ENCODE measurements at places on chromosomes 3 and 15. TPM values are rescaled to one million over a fixed set of nuclear protein-coding genes. Genes with fewer than 3 reads are reported as not detected.

SNX22 gene
- total RNA-seq, result 0.72 TPM

MESP1 gene
- total RNA-seq, result 7.1 TPM

PRR20G gene
- total RNA-seq, result not detected

FEZF2 gene
- not detected for total RNA-seq

VEPH1 gene
- total RNA-seq, result 65.8 TPM

PLA1A gene
- 0.72 TPM for total RNA-seq

HTR3E gene
- not detected for total RNA-seq

SUCLG2 gene
- 84.7 TPM for total RNA-seq

GRCh38 chr15:85361323-85361722 is 19.1 kb upstream of the AKAP13 start:
- no peak for DNase-seq

GRCh38 chr3:106814231-106814630 is 563.0 kb upstream of the CCDC54 start:
- no peak for DNase-seq

DNA sequence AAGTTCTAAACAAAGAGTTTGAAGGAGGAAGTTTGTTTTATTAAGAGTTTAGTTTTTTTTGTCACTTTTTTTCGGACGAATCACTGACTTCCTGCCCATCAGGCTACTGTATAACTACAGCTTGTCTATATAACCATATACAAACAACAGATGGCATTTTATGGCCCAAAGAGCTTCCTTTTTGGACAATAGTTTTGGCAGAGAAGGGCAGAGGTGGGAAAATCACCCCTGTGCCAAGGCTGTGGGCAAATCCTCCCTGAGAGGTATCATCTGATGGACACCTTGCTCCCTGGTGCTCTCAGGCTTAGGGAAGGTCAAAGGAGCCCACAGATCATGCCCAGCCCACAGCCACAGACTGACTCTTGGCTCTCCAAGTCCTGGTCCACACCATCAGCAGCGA is 113.4 kb downstream of the OXNAD1 start:
- no peak for DNase-seq

GRCh38 chr3:61114316-61114953 is 136.8 kb downstream of the FHIT start:
- no peak for DNase-seq

DNA sequence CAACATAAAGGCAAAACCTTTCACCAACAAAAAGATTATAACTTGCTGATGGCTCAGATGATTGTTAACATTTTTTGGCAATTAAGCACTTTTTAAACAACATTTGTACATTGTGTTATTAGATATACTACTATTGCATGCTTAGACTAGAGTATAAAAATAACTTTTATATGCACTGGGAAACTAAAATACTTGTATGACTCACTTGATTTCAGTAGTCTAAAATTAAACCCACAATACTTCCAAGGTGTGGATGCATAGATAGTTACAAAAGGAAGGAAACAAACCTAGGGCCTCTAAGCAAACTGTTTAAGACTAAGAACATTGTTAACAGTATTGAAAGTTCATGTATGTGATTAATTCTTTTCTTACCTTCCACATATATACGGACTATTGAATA is 1521.5 kb downstream of the OTOL1 start:
- no peak for DNase-seq

DNA sequence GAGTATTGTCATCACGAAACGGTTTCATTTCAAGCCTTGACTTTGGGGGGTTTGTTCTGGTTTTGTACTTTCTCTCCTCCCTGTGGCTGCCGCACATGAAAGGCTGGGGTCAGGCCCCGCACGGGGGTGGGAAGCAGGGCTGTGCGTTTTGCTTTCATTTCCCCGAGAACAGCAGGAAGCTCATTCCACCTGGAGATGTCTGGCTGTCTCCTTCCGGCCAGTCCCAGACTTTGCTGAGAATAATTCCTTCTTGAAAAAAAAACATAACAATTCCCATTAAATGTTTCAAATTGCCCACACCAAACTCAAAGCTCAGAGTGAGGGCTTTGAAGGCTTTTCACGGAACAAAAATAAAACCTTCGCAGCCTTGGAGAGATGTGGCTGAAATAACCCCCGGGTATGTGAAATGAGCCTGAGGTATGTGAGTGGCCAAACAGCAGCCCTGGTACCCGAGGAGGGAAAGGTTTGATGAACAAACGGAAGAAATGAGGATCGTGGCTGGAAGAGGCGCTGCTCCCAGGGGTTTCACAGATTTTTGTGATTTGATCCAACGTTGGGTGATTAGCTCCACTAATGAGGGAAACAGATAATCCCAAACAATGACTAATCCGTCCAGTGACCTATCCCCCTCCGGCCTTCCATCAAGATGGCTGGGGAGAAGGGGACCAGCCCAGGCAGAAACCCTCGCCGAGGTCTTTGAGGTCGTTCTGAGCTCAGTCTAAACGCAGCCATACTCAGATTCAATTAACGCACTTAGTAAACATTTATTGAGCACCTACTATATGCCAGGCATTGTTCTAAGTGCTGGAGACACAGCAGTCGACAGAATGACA is 126.9 kb upstream of the MEF2A start:
- peak; percentile 9 for DNase-seq

DNA sequence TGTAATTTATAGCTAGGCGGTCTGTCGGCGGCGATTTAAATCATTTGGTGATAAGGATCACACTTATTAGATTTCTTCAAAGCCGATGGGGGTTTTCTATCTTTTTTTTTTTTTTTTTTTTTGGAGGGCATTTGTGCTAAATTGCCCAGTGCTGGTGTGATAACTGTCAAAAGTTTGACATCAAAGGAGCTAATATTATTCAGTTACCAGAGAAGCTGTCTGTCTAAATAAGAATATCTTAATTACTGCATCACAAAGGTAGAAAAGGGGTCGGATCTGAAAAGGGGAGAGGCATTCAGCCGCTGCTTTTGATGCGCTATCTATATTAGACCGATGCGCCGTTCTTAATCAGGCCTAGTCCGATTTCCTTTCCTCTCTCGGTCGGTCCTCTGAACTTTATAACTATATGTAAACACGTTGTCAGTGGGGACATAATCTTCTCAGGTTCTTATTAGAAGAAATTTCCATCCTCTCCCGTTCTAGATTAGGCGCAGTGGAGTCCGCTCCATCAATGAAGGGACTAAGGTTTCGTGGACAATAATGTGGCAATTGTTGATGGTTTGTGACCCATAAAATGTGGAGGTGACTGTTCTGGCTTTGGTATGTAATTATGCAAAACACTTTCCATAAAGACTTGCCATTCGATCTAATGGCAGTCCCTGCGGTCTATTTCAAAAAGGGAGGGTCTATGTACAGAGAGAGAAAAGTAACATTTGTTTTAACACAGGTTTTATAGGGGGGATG is 31.7 kb downstream of the NR2F2 start:
- no peak for DNase-seq

GRCh38 chr3:59335338-59335737 is 285.5 kb upstream of the CFAP20DC start:
- DNase-seq, result no peak

- DNase-seq, result peak; percentile 32
These were observed 489 bp downstream of the CSPG5 start for GRCh38 chr3:47578119-47578632.

- no peak for DNase-seq
These were observed 870.3 kb downstream of the NAALADL2 start for GRCh38 chr3:175729466-175729865.

GRCh38 chr3:80338366-80338765 is 570.6 kb upstream of the ROBO1 start:
- DNase-seq, result no peak

- peak; percentile 55 for DNase-seq
These were observed 2.1 kb upstream of the ALAS1 start for GRCh38 chr3:52195823-52196331.

DNA sequence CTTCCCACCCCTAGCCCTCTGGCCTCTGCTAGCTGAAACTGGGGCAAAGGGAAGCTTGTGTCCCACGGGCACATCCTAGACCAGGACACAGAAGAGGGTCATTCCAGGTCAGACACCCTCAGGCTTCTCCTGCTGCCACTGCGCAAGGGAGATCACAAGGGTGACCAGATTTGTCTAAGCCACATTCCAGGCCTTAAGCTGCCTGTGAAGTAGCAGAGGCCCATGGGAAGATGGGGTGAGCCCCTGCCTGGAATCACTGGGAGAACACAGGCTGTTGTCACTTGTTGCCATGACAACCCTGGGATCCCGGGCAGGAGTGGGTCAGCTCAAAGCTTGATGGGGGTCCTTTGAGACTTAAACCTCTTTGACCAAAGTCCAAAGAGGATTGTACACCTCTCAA is 10.8 kb downstream of the STRA6 start:
- no peak for DNase-seq

DNA sequence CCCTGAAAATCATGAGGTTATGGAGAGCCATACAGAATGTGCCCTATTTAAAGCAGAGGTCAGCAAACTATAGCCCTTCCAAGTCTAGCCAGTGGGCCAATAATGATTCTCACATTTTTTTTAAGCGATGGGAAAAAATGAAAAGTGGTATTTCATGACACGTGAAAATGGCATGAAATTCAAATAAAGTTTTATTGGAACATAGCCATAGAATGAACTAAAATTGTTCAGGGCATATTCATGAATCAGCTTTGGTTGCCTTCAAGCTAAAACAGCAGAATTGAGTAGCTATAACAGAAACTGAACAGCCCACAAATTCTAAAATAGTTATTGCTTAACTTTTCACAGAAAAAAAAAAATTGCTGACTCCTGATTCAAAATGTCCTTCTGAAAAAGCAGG is 104.5 kb downstream of the TFG start:
- DNase-seq, result no peak

DNA sequence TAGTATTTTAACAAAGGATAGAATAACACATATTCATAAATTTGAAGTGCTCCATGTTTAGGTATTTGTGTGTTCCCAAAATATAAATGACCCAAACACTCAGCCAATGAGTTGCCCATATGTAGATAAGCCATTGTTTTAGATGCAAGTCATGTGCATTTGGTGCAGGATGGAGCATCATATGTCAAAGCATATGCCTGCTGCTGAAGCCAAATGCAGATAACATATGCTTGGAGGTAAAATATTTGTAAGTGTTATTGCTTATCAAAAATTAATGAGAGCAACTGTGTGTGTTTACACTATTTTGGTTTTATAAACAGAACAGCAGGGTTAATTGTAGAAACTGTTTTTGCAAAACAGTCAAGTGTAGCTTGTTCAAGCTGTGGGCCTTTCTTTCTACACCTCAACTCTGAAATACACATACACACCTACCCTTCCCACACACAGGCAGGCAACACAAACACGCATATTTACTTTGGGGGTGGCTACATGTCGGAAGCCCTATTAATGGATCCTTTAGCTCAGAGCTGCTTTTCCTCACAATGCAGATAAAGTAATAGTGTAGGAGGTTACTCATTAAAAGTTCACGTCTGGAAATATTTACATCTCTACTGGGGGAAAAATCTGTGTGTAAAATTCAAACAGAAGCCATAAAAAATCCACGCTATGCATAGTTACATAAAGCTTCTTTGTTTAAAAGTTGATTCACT is 521.4 kb downstream of the ZNF385D start:
- no peak for DNase-seq

DNA sequence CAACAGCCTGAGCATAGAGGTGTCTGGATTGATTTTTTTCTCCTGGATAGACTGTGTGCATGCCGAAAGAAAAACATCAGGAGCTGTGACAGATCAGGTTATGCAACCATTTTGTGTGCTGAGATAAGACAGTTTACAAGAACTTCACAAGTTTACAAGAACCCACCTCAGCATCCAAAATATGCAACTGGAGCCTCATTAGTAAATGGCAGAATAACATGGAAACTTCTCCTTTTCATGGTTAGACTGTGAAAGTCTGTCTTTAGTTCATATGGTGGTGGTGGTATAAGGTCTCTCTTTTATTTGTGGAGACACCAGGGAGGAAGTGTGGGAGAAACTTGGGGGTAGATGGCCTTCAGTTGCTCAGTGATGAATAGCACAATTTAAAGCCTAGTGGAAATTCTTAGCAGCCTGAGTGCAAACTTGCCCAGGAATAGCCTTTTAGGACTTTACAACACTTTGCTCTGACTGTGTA is 3.7 kb upstream of the ZNF609 start:
- DNase-seq, result no peak

DNA sequence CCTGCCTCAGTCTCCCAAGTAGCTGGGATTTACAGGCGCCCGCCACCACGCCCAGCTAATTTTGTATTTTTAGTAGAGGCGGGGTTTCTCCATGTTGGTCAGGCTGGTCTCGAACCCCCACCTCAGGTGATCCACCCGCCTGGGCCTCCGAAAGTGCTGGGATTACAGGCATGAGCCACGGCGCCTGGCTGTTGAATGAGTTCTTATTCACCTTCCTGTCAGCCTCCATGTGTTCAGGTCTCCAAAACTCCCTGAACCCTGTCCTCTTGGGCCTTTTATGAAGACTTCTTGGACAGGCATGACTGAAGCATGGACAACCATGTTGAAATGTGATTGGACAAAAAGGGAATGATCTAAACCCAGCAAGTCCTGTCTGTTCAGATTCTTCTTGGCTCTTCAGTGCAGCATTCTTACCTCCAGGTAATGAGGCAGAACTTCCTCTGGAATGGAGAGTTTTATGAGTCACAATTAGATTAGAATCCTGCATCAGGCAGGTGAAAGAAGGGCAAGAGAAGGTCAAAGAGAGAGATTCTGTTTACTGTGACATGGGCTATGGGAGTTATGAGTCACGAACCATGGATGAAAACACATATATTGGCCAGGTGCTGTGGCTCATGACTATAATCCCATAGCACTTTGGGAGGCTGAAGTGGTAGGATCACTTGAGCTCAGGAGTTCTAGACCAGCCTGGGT is 23.1 kb upstream of the EIF4A2 start:
- no peak for DNase-seq

- DNase-seq, result no peak
These were observed 98.6 kb downstream of the OXNAD1 start for GRCh38 chr3:16363636-16364035.

DNA sequence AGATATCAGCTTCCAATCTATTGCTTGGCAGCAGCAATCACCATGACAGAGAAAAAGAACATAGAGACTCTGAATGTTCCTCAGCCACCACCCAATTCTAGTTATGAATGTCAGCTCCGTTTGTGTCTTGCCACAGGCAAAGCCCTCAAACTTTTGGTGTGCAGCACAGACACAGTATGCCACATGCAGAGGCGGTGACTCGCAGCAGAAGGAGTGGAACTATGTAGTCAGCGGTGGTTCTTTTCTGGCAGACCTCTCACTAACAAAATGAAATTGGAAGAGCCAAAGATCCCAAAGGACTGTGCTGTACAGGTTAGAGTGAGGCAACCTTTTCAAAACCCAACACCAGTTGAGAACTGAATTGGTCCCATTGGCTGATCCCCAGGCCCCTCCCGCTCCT is 220.9 kb downstream of the SLC9A9 start:
- no peak for DNase-seq

- DNase-seq, result no peak
These were observed 237.8 kb upstream of the UBE2E1 start for GRCh38 chr3:23567917-23568316.

GRCh38 chr15:44516436-44516835 is 20.5 kb upstream of the EIF3J start:
- DNase-seq, result no peak

All from adrenal gland (tissue), 19 donors.